NCI-H446 (cell line): ENCODE measurements at places on chromosomes 13 and 19.

- peak; percentile 65 for DNase-seq
Measured at GRCh38 chr19:54266133-54266532, 9.1 kb upstream of the LILRB5 start.

- DNase-seq, result no peak
Measured at GRCh38 chr19:54439174-54439851, 9.7 kb upstream of the LENG8 start.

- DNase-seq, result no peak
Measured at GRCh38 chr13:40758811-40759210, 12.2 kb downstream of the MRPS31 start.

- no peak for DNase-seq
Measured at GRCh38 chr19:40801426-40802299, 2.7 kb downstream of the EGLN2 start.

DNA sequence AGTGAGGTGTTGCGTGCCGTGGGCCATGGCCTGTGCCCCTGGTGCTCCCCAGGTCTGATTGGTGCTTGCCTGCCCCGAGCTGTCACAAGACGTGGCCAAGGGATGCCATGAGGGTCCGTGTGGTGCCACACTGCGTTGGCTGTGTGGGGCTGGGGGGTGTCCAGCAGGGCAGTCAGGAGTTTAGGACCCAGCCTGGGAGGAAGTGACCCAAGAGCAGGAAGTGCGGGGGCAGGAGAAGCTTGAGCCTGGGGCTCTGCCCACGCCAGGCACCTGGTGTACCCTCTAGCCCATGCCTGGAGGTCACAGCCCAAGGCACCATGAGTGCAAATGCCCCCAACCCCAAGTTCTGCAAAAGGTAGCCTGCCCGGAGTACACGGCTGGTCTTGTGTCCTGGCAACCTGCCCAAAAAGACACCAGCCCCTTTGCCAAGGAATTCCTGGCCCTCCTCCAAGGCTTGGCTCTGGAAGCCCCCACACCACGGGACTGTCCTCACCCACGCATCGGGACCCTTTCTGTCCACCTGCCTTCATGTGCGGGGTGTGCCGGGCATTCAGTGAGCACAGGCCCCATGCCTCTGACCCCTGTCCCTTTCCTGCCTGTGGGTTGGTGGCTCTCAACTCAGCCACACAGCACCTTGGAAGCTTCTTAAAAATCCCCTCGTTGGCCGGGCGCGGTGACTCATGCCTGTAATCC lies 24.9 kb downstream of the MPND start:
- no peak for DNase-seq

GRCh38 chr19:17320435-17320834 lies 11.1 kb downstream of the DDA1 start:
- no peak for DNase-seq

- DNase-seq, result no peak
Measured at GRCh38 chr13:73880365-73880764, 253.8 kb downstream of the KLF12 start.

DNA sequence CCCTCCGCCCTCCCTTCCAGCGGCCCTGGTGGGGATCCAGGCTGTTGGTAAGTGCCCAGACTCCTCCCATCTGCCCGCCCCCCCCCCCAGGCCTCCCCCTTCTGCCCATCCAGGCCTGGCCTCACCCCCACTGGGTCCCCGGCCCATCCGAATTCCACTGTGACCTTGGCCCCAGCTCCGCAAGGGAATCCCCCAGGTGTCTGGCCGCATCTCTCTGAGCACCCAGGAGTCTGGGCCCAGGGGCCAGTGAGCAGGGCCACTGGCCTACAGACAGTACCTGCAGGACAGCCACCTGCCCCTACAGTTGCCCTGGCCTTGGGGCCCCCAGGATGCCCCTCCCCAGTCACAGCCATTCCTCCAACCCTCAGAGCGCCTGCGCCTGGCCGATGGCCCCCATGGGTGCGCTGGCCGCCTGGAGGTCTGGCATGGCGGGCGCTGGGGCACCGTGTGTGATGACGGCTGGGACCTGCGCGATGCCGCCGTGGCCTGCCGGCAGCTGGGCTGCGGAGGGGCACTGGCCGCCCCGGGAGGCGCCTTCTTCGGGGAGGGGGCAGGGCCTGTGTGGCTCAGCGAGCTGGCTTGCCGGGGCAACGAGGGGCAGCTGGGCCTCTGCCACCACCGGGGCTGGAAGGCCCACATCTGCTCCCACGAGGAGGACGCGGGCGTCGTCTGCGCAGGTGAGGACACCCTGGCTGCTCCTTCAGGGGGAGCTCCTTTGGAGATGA lies 912 bp downstream of the SSC5D start:
- no peak for DNase-seq

DNA sequence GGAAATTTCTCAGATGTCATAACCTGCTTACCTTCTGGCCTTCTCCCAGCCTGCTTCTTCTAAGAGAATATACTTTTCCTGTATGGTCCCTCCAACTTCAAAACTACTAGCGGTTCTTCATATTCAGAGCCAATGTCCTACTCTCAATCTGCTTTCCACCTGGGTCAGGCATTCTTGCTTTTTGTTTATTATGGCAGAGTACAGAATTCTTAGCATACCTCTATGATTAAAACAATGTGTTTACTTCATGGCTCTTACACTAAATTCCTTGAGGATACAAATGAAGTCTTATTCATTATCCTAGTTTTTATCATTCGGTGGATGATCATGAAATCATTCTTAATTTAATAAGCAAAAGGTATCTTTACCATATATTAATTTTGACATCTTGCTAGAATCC lies 484.2 kb upstream of the SLITRK1 start:
- DNase-seq, result no peak

DNA sequence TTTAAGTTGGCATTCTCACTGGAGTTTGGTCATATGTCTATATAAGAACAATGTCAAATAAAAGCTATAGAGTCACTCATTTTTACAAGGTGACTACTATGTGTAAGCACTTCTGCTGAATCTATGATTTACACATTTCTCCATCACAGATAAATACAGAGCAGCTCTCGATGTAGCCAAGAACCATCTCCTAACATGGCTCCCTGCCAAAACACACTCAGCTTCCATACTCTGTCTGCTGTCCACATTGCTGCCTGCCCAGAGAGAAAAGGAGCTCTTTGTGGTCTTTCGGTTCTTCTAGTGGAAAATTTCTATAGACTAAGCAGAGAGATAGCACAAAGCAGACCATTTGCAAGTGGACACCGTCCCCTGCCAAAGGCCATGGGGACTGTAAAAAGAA lies 190.9 kb upstream of the KLF12 start:
- peak; percentile 1 for DNase-seq

DNA sequence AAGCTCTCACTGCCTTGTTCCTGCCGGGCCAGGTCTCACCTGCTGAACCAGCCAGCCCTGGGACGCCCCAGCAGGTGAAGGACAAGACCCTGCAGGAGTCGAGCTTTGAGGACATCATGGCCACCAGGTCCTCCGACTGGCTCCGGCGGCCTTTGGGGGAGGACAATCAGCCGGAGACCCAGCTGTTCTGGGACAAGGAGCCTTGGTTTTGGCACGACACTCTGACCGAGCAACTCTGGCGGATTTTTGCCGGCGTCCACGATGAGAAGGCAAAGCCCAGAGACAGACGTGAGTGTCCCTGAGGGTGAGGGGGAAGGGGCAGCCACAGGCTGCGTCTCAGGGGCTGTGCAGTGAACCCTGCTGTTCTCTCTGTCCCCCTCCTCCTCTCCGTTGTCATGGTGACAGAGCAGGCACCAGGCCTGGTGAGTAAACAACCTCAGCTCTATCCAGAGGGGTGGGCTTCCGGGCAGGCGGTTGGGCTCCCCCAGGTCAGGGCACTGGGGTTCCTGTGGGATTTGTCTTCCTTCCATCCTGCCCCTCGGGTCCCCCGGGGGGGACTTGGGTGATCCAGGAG lies 9.7 kb downstream of the TLE6 start:
- no peak for DNase-seq

GRCh38 chr19:42563352-42564210 lies 31.1 kb downstream of the CEACAM8 start:
- peak; percentile 40 for DNase-seq

- no peak for DNase-seq
Measured at GRCh38 chr13:20461860-20462532, 63.7 kb downstream of the CRYL1 start.

DNA sequence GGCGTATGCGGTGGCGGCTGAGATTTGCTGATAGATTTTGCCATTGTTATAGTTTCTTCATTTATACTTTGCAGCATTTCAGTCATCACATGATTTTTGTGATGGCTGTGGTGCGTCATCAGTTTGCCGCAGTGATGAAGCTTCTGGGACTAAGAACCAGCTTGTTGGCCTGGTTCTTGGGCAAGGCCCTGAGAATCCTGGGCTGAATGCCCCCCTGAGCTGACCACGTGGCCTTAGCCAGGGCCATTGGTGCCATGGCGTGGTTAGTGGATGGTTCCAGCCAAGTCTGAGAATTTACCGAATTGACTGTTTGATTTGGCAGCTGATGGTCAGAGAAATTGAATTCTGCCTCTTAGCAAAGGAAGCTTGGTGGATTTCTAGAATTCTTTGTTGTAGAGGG lies 17.8 kb downstream of the GATAD2A start:
- no peak for DNase-seq

DNA sequence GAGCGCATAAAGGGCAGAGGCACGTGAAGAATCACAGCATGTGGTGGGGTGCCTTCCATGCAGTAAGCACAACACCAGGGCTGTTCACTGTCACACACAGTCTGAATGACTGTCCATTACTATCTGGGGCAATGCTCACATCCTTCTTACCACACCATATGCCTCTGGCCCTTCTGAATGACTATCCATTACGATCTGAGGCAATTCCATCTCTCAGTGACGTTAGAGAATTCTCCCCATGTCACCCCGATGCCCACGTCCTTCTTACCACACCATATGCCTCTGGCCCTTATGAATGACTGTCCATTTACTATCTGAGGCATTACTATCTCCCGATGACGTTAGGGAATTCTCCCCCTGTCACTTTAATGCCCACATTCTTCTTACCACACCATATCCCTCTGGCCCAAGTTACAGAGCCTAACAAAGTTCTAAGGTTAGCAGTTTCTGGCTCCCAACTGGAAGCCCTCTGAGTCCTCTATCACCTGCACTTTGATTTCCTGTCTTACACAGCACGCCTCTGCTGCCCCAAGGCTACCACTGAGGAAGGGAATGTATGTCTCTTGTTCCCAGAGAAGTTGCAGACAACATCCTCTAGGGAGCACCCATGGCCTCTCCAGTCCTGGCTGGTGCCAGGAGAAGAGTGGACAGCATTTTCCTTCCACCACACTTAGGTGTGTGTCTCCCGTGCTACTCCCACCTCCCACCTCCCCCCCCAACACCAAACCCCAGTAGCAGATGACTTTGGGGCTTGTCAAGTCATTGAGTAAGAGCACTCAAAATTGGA lies 154.8 kb downstream of the COG6 start:
- DNase-seq, result no peak

GRCh38 chr19:3977242-3978143 lies 6.6 kb upstream of the DAPK3 start:
- no peak for DNase-seq
